ENCODE measurements at places on chromosomes 3 and 15.
A peak's percentile ranks its signal among the peaks of the same experiment; 100 is the strongest.

DNA sequence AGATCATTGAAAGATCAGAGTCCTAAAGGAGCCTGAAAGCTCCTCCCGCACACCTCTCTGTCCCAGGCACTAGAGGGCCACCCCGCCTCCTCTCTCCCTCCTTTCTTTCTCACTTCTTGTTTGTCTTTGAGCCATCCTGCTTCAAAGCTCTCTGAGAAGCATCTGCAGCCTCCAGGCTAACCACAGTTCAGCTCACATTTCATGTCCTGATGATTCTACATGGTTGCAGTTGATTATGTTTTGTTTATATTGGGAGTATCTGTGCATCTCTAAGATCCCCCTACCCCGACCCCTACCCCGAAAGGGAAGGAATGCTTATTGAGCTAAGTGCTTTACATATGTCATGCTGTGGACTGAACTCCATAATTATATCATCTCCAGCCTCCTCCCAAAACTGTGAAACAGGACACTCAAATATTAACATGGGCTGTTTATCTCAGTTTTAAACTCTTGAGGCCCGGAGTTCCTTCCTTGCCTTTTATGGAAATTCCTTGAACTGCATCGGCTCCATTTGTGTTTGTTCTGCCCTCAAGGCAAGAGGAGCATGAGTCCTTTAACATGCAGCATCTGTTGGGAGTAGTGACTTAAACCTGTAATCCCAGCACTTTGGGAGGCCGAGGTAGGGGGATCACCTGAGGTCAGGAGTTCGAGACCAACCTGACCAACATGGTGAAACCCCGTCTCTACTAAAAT is 30.9 kb downstream of the MGLL start:
- DNase-seq = peak; percentile 42

GRCh38 chr3:150106740-150107428 is 136.2 kb upstream of the PFN2 start:
- no peak for DNase-seq

- DNase-seq = no peak
Measured at GRCh38 chr3:55089211-55089610, 161.4 kb upstream of the LRTM1 start.

DNA sequence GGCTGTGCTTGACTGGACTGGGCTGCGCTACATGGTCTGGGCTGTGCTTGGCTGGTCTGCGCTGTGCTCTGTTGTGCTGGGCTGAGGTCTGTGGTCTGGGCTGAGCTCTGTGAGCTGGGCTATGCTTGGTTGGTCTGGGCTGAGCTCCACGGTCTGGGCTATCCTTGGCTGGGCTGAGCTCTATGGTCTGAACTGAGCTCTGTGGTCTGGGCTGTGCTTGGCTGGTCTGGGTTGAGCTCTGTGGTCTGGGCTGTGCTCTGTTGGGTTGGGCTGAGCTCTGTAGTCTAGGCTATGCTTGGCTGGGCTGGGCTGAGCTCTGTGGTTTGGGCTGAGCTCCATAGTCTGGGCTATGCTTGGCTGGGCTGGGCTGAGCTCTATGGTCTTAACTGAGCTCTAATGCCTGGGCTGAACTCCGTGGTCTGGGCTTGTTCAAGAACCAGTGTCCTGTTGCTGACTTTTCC is 92.0 kb downstream of the PLXNA1 start:
- DNase-seq = peak; percentile 30

DNA sequence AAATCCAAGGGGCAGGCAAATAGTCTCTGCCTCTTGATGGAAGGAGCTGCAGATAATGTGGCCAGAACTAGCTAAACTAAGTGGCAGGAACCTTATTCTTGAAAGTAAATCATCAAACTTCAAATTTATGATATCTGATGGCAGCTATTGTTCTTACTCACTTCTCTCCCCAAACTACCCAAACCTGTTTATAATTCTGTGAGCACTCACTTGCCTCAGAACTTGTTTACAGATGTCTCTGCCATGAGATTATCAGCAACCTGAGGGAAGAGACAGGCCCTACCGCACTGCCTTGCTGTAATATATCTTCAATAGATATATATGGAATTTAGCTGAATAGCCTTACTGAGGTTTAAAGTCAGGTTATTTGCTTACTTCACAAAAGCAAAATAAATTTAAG is 2.2 kb upstream of the B3GALNT1 start:
- DNase-seq = no peak

DNA sequence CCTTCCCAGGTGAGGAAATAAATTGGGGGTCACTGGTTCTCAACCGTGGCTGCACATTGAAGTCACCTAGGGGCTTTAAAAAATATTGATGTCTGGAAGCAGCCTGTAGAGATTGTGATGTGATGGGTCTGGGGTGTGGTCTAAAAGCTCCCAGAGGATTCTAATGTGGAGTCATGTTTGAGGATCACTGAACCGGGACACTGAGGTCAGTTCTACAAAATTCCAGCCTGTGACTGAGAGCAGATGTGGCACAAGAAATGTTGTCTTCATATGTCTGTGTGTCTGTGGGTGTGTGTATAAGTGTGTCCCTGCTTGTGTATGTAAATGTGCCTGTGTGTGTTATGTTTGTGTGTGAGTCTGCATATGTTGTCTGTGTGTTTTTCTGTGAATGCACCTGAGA is 79.9 kb downstream of the TLE3 start:
- no peak for DNase-seq

DNA sequence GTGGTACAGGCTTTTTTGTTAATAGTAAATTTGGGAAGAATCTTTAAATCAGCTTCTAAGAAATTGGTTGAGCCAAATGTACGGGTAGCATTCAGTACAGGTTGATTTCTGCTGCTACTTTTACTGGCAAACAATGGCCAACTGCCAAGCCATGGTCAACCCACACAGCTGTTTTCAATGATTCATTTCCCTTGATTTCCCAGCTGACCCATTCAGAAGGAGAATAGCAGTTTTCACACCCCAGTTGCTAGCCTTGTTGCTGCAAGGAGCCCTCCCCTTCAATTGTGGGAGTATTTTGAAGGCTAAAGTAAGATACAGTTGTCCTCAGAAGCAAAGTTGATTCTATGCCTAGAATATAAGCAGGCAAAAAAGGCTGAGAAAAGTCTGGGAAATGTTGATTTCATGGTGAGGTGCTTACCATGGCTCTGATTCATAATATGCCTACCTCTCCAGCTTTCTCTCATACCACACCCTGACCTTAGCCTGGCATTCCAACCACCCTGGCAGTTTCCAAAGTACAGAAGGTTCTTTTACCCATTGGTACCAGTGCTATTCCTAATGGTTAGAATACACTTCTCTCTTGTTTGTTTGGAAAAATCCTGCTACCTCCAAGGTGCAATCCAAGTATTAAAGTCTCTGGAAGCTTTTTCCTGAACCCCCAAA is 320.3 kb upstream of the TGFBR2 start:
- no peak for DNase-seq

DNA sequence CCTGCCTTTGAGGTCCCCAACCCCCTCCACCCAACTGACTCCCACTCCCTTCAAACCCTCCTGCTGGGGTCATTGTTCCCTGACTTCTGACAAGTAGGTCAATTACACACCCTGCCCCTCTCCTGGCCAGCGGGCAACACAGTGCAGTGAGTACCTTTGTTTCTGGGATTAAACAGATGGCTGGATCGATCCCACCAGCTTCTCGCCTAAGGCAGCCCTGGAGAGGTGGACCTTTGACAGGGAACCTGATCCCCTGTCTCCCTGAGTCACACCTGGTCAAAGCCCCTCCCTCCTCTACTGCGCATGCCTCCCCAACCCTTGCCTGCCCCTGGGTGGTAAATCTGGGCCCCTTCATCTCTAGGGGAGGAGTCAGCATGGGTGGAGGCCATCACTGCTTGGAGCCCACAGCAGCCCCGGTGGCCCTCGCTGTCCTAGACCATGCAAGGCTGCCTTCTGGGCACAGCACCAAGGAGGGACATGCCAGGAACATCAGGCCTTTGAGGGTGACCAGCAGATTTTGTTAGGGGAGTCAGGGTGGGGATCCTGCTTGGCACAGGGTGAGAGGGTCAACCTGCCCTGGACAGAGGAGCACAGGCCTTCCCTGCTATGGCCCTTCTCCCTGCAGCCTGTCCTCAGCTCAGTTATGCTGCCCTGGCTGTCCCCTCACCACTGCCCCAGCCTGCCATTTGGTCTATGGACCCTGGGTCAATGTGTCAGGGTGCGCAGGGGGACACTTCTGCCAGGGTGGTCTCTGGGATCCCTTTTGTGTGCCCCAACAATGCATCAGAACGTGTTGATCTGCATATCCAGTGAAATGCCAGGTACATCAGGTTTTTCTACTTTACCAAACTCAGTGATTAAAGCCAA is 9.8 kb upstream of the PRR23E start:
- no peak for DNase-seq
